ENCODE measurements at places on chromosomes 5 and 9. TPM values are rescaled to one million over a fixed set of nuclear protein-coding genes. Genes with fewer than 3 reads are reported as not detected.

DNA sequence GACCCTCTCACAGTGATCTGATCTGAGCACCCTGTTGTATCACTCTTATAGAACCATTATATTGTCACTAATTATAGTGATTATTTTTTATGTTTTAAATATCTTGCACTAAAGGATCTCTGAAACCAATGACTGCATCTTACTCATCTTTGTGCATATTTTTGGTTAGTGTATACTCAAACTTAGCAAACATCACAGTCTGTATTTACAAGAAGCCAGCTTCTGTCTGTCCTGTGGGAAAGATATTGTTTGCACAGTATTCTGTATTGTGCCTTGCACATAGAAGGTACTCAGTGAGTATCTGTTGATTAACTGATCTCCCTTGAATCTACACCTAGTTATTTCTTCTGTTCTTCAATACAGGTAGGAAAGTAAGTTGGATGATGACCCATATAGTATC lies 131.5 kb downstream of the PAM start:
- H3K27ac ChIP-seq, result no peak overlapping the region
- H3K4me1 ChIP-seq, result peaks cover 5% of the 10 kb centered on the region
- no peaks in the 10 kb centered on the region for H3K27me3 ChIP-seq
- H3K36me3 ChIP-seq, result no peaks in the 10 kb centered on the region

- peak overlapping the region; percentile 86 for H3K4me3 ChIP-seq
- no peak overlapping the region for H3K27ac ChIP-seq
- H3K4me1 ChIP-seq, result peaks cover 24% of the 10 kb centered on the region
- no peaks in the 10 kb centered on the region for H3K36me3 ChIP-seq
Observed at GRCh38 chr9:136978073-136978864, 965 bp downstream of the PTGDS start.

DNA sequence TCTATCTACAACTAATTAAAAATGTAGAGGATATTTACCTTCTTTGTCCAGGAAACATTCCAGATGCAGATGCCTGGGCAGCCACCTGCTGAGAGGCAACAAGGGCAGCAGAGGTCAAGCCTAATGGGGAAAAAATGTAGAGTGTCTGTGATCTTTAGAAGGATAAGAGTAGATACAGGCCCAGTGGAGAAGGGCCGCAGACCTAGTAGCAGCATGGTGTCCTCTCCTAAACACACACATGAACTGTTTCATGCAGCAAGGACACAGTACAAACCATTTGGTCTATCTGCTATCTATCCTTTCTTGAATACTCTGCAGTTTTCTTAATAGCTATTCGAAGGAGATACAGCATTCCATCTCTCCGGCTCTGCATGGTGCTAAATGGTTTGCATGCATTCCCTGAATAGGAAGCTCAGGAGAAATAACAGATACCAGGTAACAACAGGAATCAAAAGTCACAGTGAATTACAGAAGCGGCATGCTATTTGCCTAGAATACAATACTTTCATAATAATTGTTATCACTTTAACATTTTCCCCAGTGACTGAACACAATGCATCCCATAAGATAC lies 107.3 kb downstream of the ZNF608 start:
- H3K36me3 ChIP-seq, result no peaks in the 10 kb centered on the region
- H3K4me3 ChIP-seq, result no peak overlapping the region
- no peak for DNase-seq

- H3K36me3 ChIP-seq, result no peaks in the 10 kb centered on the region
- no peak overlapping the region for H3K27ac ChIP-seq
- no peak for DNase-seq
- H3K4me3 ChIP-seq, result no peak overlapping the region
- H3K4me1 ChIP-seq, result no peaks in the 10 kb centered on the region
Observed at GRCh38 chr9:24620741-24621140, 75.0 kb upstream of the IZUMO3 start.

GRCh38 chr9:72524820-72525540 lies 3.6 kb downstream of the TMC1 start:
- peak; percentile 6 for DNase-seq
- peaks cover 36% of the 10 kb centered on the region for H3K4me1 ChIP-seq
- no peaks in the 10 kb centered on the region for H3K27me3 ChIP-seq
- H3K36me3 ChIP-seq, result no peaks in the 10 kb centered on the region
- peak overlapping the region; percentile 99 for H3K27ac ChIP-seq
- H3K4me3 ChIP-seq, result no peak overlapping the region

DNA sequence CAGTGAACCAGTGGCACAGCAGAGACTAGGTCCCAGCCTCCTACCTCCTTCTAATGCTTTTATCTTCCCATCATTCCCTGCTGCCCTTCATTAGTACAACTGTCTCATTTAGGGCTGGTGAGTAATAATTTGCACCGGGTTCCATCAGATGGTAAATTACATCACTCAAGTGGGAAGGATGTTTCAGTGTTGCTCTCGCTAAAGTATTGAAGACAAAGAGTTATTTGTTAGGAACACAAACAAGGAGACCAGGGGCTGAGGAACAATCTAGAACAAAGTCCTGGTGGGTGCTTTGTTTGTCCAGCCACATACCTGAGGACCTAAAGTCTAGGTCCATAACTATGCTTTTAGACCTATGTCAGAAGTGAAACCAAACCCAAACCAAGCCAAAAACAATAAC lies 52.4 kb downstream of the SEC61B start:
- H3K27ac ChIP-seq, result no peak overlapping the region
- H3K4me1 ChIP-seq, result peaks cover under 1% of the 10 kb centered on the region
- H3K4me3 ChIP-seq, result no peak overlapping the region
- peaks cover 24% of the 10 kb centered on the region for H3K27me3 ChIP-seq
- peaks cover 5% of the 10 kb centered on the region for H3K36me3 ChIP-seq

- no peaks in the 10 kb centered on the region for H3K4me1 ChIP-seq
- no peak overlapping the region for H3K4me3 ChIP-seq
- peaks cover 34% of the 10 kb centered on the region for H3K27me3 ChIP-seq
- no peak overlapping the region for H3K27ac ChIP-seq
- DNase-seq, result no peak
Observed at GRCh38 chr5:33824516-33825195, 67.1 kb downstream of the ADAMTS12 start.

DNA sequence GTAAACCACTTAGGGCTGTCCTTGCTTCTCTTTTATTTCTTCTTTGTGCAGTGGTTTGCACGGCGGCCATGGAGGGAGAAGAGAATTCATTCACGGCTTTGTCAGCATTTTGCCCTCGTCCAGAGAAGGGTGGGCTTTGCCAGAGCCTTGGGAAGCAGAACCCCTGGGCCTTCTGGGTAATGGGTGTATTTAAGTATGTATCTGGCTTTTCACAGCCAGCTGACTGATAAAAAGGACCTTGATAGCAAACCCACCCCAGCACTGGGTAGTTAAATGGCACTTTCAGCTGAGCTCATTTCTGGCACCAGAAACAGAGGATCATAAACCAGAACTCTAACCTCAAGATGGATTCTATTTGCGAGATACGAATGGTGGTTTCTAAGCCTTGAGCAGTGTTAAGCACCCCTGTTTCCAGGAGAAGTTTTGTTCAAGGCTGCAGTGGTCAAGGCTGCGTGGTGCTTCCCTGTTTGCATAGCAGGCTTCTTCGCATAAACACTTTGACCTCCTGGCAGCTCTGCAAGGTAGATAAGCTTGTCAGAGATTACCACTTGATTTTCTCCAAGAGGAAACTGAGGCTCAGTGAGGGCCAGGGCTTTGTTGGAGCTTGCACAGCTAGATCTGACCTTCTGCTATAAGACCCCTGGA lies 441.6 kb upstream of the KLF4 start:
- DNase-seq, result no peak
- H3K27me3 ChIP-seq, result no peaks in the 10 kb centered on the region
- no peaks in the 10 kb centered on the region for H3K4me1 ChIP-seq
- H3K4me3 ChIP-seq, result no peak overlapping the region
- no peaks in the 10 kb centered on the region for H3K36me3 ChIP-seq
- H3K27ac ChIP-seq, result no peak overlapping the region

AHRR gene
- total RNA-seq, result 4.4 TPM

TERT gene
- total RNA-seq, result 0.80 TPM

SPTAN1 gene
- 740 TPM for total RNA-seq
